Endothelial cell (in vitro differentiated cells): ENCODE measurements at places on chromosomes 4 and X.

DNA sequence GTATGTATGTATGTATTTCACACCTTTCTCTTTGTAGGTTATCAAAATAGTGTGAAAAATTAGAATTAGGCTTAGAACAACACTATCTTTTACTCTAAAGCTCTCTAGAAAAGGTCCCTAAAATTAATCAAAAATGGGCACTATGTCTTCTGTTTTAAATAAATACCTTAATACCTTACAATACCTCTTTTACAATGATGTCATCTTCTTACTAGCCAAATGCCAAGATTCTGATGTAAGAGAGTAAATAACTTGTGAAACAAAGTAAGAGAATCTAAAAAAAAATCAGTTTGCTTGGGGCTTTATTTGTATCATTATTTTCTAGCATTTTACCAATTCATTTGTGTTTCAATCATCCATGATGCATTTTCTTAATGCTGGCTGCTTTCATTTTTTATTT, 402.2 kb upstream of the MAGEB2 start:
- H3K27ac ChIP-seq, result no peak overlapping the region
- no peaks in the 10 kb centered on the region for H3K36me3 ChIP-seq
- no peaks in the 10 kb centered on the region for H3K27me3 ChIP-seq
- H3K4me3 ChIP-seq, result no peak overlapping the region
- no peak for DNase-seq

GRCh38 chr4:76536373-76536689, 101.3 kb downstream of the SHROOM3 start:
- no peaks in the 10 kb centered on the region for H3K4me1 ChIP-seq
- no peak for DNase-seq
- H3K27ac ChIP-seq, result no peak overlapping the region
- H3K36me3 ChIP-seq, result no peaks in the 10 kb centered on the region
- no peak overlapping the region for H3K4me3 ChIP-seq

DNA sequence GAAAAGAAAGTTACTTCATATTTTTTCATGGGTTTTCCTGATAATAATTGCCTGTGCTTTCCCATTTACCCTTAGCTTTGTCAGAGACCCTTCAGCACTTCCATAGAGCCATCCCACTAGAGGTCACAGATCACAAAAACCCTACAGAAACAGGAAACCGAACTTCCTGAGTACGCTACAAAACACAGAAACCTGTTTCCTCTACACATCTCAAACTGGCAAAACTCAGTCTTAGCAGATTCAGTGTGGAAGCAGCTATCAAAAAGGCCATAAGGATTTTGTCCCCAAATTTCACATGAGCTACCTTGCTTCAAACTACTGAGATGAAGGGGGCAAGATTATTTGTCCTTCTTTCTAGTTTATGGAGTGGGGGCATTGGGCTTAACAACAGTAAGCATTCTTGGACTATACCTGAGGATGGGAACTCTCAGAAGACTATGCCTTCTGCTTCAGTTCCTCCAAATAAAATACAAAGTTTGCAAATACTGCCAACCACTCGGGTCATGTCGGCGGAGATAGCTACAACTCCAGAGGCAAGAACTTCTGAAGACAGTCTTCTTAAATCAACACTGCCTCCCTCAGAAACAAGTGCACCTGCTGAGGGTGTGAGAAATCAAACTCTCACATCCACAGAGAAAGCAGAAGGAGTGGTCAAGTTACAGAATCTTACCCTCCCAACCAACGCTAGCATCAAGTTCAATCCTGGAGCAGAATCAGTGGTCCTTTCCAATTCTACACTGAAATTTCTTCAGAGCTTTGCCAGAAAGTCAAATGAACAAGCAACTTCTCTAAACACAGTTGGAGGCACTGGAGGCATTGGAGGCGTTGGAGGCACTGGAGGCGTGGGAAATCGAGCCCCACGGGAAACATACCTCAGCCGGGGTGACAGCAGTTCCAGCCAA, at the start of gene MMRN1:
Gene MMRN1 (plus strand): TSS at position 206 of the 902 bp plus-strand sequence. CDS start 118 bp downstream, at position 324.
- peaks cover 20% of the 10 kb centered on the region for H3K4me1 ChIP-seq
- no peaks in the 10 kb centered on the region for H3K36me3 ChIP-seq
- H3K27me3 ChIP-seq, result no peaks in the 10 kb centered on the region

- H3K4me1 ChIP-seq, result no peaks in the 10 kb centered on the region
- no peak overlapping the region for H3K4me3 ChIP-seq
- H3K36me3 ChIP-seq, result no peaks in the 10 kb centered on the region
- no peak for DNase-seq
- no peak overlapping the region for H3K27ac ChIP-seq
- H3K27me3 ChIP-seq, result no peaks in the 10 kb centered on the region
These were observed 58.2 kb downstream of the DCX start for GRCh38 chrX:111353793-111354192.

DNA sequence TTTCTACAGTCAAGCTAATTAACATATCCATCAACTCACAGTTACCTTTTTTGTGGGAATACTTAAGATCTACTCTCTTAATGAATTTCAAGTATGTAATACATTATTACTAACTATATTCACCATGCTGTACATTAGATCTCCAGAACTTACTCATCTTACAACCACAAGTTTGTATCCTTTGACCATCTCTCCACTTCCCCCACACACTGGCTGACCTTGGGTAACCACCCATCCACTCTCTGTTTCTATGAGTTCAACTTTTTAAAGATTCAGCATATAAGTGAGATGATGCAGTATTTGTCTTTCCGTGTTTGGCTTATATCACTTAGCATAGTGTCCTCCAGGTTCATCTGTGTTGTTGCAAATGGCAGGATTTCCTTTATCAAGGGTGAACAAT, 30.5 kb upstream of the MAGED1 start:
- no peak overlapping the region for H3K27ac ChIP-seq
- no peaks in the 10 kb centered on the region for H3K36me3 ChIP-seq
- H3K27me3 ChIP-seq, result peaks cover 3% of the 10 kb centered on the region
- no peaks in the 10 kb centered on the region for H3K4me1 ChIP-seq
